Ovary (tissue), 10 donors: ENCODE measurements at places on chromosomes 16 and 17.

GRCh38 chr17:48184721-48185120 lies 77.2 kb downstream of the SNX11 start:
- no peak for DNase-seq

DNA sequence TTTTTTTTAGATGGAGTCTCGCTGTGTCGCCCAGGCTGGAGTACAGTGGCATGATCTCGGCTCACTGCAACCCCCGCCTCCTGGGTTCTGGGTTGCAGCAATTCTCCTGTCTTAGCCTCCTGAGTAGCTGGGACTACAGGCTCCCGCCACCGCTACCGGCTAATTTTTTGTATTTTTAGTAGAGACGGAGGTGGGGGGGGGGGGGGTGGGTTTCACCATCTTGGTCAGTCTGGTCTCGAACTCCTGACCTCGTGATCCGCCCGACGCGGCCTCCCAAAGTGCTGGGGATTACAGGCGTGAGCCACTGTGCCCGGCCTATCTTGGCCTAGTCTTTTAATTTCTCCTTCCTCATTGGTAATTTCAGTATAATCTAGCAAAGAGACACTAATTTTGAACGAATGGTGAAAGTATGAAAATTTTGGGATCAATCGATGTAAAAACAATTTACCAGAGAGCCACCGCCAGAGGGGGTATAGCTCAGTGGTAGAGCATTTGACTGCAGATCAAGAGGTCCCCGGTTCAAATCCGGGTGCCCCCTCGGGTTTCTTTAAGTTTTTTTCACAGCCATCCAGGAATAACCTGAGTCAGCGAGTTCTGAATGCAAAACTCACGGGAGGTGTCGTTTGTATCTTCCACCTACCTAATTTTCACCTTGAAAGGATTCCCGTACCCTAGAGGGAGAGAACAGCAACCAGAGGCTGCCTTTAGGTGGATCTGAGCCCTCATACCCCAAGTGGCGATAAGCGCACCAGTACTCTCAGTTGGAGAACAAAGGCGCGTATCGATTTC lies 2.5 kb upstream of the LASP1 start:
- DNase-seq: peak; percentile 68

GRCh38 chr17:44317545-44317944 lies 7.1 kb downstream of the SLC25A39 start:
- no peak for DNase-seq

DNA sequence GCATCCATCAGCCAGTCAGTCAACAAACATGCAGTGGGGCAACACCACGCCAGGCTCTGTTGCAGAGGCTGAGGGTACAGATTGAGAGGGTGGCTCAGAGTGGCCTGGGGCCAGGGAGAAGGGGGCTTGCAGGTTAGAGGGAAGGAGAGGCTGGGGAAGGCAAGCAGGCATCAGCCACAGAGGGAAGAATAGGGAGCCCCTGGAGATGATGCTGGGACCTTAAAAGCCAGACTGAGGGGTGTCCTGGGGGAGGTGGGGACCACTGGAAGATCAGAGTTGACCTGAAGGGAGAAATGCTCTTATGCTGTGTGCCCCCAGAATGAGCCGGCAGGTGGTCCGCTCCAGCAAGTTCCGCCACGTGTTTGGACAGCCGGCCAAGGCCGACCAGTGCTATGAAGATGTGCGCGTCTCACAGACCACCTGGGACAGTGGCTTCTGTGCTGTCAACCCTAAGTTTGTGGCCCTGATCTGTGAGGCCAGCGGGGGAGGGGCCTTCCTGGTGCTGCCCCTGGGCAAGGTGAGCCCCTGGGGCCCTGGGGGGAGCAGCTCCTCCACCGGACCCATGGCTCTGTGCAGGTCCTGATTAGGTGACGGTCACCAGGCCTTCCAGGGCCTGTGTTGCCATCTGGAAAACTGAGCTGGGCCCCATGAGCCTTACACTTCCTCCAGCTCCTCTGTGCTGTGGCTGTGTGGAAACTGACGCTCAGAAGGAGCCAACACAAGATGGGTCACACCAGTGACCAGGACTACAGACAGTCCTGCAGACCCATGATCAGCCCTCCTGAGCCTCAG lies 1.7 kb downstream of the CORO1A start:
- no peak for DNase-seq

DNA sequence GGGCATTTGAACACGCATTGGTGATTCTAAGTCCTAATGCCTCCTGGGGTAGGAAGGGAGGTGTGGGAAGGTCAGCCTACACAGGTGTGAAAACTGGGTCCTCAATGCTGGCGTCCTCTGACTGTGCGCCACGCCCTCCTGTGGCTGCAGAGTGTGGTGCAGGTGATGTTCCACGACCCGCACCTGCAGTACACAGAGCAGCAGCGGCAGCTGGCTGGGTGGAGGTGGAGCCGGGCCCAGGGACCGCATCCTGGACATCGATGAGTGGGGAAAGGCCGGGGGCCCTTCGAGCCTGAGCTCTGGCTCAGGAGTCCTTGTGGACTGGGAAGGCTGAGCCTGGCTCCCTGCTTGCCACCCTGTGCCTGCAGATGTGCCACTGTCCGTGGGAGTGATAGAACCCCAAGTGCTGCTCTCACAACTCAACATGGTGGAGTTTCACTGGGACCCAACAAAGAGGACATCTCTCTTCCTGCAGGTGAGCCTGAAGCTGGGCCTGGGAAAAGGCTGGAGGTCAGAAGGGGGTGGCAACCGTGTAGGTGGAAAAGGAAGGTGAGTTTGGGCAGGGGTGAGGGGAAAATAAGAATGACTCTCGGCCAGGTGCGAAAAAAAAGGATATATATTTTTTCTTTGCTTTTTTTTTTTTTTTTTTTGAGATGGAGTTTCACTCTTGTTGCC lies 14.0 kb upstream of the STAC2 start:
- no peak for DNase-seq

GRCh38 chr16:79272141-79272577 lies 328.4 kb downstream of the MAF start:
- no peak for DNase-seq

DNA sequence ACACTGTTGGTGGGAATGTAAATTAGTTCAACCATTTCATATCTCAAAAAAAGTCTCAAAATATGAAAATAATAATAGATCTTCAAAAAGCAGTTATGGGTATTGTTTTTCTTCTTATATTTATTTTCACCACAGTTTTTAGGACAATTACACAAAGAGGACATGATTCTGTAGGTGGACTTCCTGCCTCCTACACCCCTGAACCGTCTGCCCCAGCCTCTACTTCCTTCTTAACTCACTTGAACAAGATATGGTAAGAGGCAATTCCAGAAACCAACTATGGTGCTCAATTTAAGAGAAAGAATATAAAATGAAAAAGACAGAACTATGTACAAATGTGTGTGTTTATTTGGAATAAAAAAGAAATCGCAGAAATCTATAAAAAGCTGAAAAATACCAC lies 74.1 kb upstream of the MON1B start:
- no peak for DNase-seq

DNA sequence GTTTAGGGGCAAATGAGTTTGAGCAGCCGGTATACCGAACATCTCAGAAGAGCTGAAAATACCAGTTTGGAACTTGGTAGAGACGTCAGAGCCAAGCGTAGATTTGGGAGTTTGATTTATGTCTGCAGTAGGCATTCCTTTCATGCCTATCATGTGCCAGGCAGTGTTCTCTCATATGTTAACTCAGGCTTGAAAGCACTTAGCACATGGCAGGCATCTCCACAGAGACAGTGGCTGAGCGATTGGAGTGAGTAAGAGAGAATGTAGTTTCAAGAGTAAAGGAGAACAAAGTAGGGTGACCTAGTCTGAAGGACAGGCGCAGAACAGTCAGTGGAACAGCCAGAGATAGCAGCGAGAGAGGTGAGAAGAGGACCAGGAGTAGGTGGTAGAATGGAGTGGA lies 207.0 kb downstream of the FTO start:
- DNase-seq: no peak

- peak; percentile 33 for DNase-seq
Measured at GRCh38 chr16:88781140-88782077, 3.6 kb downstream of the PIEZO1 start.

DNA sequence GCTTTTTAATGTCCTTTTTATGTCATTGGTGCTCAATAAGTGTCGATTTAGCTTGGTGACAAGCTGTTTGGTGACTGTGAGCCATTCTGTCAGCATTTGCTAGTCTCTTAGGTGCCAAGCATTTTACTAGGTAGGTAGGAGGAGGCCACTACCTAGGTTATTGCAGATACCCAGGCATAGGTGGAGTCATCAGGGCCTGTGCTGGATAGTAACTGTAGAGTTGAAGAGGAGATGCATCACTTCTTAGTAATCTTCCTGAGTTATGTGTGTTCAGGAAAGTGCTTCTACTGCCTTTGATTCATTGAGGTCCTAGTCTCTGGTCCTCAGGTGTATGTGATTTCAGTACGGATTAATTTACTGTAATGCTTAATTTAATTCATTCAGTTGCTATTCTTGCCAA lies 17.7 kb downstream of the USP10 start:
- DNase-seq: no peak
